Endothelial cell of umbilical vein (primary cell): ENCODE measurements at places on chromosomes 1 and 21. TPM values are rescaled to one million over a fixed set of nuclear protein-coding genes. Genes with fewer than 3 reads are reported as not detected.

DNA sequence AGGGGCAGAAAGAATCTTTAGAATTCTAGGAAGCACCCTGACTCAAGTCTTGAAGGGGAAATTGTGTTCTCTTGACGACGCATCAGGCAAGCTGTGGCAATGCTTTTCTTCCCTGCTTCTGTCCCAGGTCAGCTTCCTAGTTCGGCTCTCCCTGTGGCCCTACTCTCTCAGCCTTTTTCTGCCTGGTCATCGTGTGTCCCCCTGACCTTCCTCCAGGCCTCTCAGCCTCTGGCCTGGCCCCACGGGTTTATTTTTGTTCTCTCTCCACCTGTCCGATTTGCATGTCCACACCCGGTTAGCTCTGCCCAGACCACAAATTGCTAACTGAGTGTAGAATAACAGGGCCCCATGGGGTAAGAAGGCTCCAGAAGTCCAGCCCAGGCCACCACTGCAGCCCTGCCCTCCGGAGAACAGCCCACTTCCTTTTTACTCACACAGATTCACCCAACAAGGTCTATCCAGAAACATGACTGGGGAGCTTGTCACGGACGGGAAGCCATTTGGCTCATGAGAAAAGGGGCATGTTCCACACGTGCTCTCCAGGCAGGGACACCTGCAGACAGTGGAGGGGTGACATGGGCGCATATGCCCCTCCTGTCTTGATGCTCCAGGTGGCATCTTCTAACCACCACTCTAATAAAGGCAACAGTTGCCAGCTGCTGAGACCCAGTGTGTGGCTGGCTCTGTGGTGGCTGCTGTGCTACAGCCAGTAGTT lies 9.8 kb downstream of the KCNN3 start:
- H3K27ac ChIP-seq: no peak overlapping the region
- no peaks in the 10 kb centered on the region for H3K4me1 ChIP-seq
- H3K4me3 ChIP-seq: no peak overlapping the region
- no peak for DNase-seq
- H3K27me3 ChIP-seq: no peaks in the 10 kb centered on the region
- H3K36me3 ChIP-seq: no peaks in the 10 kb centered on the region

GRCh38 chr1:98660940-98661543 lies 479 bp upstream of the SNX7 start:
- no peaks in the 10 kb centered on the region for H3K36me3 ChIP-seq
- peak overlapping the region; percentile 50 for H3K27ac ChIP-seq
- peaks cover 23% of the 10 kb centered on the region for H3K4me1 ChIP-seq
- H3K27me3 ChIP-seq: peaks cover 1% of the 10 kb centered on the region
- H3K4me3 ChIP-seq: peak overlapping the region; percentile 94

The SPRR3 gene
- total RNA-seq: not detected in 2 replicates

DNA sequence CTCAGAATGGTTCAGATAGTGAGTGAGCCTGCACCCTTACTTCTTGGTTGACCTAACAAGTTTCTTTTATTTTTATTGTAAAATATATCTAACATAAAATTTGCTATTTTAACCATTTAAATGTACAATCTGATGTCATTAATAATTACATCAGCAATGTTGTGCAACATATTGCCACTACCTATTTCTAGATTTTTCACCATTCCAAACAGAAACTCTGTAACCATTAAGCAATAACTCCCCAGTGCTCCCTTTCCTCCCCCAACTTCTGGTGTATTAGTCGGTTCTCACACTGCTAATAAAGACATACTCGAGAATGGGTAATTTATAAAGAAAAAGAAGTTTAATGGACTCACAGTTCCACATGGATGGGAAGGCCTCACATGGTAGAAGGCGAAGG lies 76.2 kb upstream of the TENT5C start:
- DNase-seq: no peak
- no peak overlapping the region for H3K4me3 ChIP-seq
- no peaks in the 10 kb centered on the region for H3K4me1 ChIP-seq
- H3K27ac ChIP-seq: no peak overlapping the region
- H3K36me3 ChIP-seq: peaks cover 2% of the 10 kb centered on the region

The TADA1 gene
- 7.0 and 7.5 TPM in 2 replicates for total RNA-seq

The DAB1 gene
- not detected in 2 replicates for total RNA-seq

DNA sequence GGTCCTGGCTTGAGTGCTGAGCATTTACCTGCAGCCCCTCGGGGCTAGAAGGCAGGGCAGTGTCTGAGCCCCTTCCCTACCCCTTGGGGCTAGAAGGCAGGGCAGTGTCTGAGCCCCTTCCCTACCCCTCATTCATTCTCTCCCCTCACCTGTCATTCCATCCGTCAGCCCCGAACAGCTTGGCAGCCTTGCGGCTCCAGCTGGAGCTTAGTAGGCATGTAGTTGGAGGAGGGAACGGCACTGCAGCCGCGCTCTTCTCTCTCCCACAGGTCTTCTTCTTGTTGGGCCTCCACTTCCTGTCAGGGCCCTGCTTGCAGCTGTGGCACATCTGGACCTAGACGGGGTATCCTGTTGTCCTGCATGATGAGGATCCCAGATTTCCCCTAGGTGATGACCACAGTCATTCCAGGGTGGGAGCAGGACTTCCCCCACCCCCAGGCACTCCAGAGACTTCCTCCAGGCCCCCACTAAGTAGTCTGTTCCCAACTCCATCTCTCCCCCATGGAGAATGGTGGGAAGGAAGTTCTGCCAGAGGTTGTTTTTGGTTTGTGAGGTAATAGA lies 22.2 kb downstream of the MAPKAPK2 start:
- H3K27ac ChIP-seq: no peak overlapping the region
- peaks cover 15% of the 10 kb centered on the region for H3K4me1 ChIP-seq
- no peak for DNase-seq

The AMY1B gene
- total RNA-seq: not detected in 2 replicates

- H3K4me3 ChIP-seq: peak overlapping the region; percentile 94
- H3K27me3 ChIP-seq: peaks cover 2% of the 10 kb centered on the region
- peaks cover 10% of the 10 kb centered on the region for H3K4me1 ChIP-seq
Measured at GRCh38 chr1:39882152-39882551, 1.2 kb downstream of the TRIT1 start.

- H3K36me3 ChIP-seq: no peaks in the 10 kb centered on the region
- DNase-seq: no peak
- peak overlapping the region; percentile 6 for H3K27ac ChIP-seq
Measured at GRCh38 chr1:32990887-32991286, 26.3 kb upstream of the RNF19B start.

GRCh38 chr1:69504730-69505252 lies 62.9 kb upstream of the LRRC7 start:
- no peak overlapping the region for H3K4me3 ChIP-seq
- DNase-seq: no peak
- no peaks in the 10 kb centered on the region for H3K4me1 ChIP-seq
- H3K36me3 ChIP-seq: no peaks in the 10 kb centered on the region
- H3K27me3 ChIP-seq: no peaks in the 10 kb centered on the region

DNA sequence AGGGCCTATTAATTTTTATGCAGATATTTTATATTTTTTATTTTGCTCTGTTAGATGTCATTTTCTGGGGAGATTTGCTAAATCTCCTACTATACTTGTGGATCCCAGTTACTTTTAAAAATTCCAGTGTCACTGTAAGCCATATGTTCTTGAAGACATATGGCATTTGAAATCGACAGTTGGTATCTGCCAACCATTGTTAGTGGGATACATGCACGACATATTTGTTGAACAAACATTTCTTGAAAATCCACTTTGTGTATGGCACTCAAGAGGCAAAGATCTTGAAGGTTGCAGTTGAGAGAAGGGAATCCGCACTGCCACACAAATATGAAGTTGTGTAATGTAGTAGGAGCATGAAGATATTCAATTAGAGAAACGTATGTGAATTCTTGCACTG lies 287.7 kb downstream of the HHAT start:
- H3K27ac ChIP-seq: no peak overlapping the region
- H3K4me1 ChIP-seq: no peaks in the 10 kb centered on the region
- DNase-seq: no peak
- H3K27me3 ChIP-seq: no peaks in the 10 kb centered on the region

DNA sequence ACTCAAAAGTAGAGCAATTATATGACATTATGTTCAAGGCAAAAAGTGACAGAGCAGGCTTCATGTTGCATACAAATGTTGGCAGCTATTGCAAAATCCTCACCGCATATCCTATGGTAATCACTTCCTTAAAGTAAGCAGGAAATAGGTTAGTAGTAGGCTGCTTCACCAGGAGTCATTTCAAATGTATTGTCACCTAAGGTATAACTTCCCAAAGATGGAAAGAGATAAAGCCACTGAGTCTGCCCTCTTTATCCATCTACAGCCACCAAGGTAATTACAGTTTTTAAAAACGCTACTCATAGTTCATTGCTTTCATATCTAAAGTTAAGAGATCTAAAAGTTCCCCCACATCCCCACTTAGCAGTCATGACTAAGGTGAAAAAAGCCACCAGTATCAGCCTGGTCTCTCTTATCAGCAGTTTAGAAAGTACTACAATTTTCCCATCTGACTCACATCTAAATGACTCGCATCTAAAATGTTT lies 31.6 kb upstream of the UBE2U start:
- no peaks in the 10 kb centered on the region for H3K36me3 ChIP-seq
- no peak overlapping the region for H3K4me3 ChIP-seq
- DNase-seq: peak; percentile 38
- H3K27me3 ChIP-seq: no peaks in the 10 kb centered on the region
- H3K27ac ChIP-seq: no peak overlapping the region

The CCDC190 gene
- 4.5 and 9.0 TPM in 2 replicates for total RNA-seq

GRCh38 chr1:61334718-61335589 lies 252.6 kb downstream of the NFIA start:
- no peaks in the 10 kb centered on the region for H3K27me3 ChIP-seq
- no peaks in the 10 kb centered on the region for H3K36me3 ChIP-seq
- H3K4me1 ChIP-seq: peaks cover 35% of the 10 kb centered on the region

DNA sequence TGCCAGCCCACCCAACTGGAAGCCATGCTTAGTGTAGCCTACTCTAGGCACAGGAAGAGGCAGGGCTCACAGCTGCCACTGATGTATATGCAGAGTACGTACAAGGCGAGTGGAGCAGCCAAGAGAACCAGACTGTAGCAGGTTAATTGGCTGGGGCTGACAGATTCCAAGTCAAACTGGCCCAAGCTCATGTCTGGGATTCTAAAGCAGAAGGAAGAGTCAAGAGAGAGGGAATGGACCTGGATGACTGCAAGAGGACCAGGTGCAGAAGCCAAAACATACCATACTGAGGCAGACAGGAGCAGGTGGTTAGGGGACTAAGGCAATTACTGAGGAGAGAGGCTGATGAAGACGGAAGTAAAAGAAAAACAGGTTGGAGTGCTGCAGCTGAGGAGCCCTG lies 51.3 kb upstream of the LRRN2 start:
- no peak overlapping the region for H3K4me3 ChIP-seq
- H3K36me3 ChIP-seq: no peaks in the 10 kb centered on the region
- H3K27me3 ChIP-seq: peaks cover 1% of the 10 kb centered on the region
- H3K27ac ChIP-seq: no peak overlapping the region
- DNase-seq: no peak

DNA sequence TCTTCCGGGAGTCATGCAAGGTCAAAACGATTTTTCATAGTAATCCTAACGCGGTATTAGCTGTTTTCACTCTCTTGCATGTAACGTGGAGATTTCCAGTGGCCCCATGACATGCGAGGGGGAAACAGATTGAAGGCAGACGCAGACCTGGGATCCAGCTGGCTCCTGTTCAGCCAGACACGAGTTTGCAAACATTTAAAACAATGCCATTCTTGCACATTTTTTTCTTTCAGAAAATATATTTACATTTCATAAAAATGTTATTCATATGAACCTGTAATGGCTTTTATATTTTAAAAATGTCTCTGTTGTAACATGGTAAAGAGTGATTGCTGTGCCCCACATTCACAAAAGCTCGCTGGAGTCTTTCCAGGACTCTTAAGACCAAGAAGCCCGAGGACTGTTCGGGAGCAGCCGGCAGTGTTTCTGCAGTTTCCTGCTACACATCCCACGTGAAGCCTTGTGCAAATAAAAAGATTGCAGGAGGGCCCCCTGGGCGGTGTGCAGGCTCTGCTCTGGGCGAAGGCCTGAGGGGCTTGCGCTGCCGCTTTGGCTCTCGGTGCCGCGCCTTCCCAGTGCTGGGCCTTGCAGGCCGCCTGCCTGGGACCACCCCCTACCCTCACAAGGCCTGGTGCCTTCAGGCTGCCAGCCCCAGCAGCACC lies 184.9 kb downstream of the DYRK1A start:
- H3K27me3 ChIP-seq: peaks cover 4% of the 10 kb centered on the region
- DNase-seq: peak; percentile 49
- H3K36me3 ChIP-seq: no peaks in the 10 kb centered on the region
- H3K27ac ChIP-seq: no peak overlapping the region
- H3K4me1 ChIP-seq: peaks cover 21% of the 10 kb centered on the region

The KCNJ15 gene
- total RNA-seq: 1.4 and 1.5 TPM in 2 replicates

DNA sequence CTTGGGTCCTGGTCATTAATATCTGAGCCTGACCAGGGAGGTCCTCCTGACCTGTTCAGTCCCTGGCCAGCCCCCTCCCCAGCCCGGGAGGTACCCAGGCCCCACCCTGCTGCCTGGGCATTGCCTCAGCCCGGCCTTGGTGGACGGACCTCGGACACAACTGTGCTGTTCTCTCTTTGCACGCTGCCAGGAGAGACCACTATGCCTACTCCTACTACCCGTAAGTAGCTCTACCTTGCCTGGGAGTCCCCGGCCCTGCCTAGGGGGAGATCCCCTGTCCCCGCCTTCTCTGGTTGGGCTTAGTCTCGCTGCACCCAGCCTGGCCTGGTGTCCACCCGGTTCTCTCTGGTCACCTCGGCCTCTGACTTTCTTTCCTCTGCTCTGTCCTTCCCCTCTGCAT lies 53.2 kb downstream of the PTPRU start:
- no peak overlapping the region for H3K4me3 ChIP-seq
- no peak overlapping the region for H3K27ac ChIP-seq
- no peaks in the 10 kb centered on the region for H3K36me3 ChIP-seq
